ENCODE measurements at places on chromosomes 4 and X.

DNA sequence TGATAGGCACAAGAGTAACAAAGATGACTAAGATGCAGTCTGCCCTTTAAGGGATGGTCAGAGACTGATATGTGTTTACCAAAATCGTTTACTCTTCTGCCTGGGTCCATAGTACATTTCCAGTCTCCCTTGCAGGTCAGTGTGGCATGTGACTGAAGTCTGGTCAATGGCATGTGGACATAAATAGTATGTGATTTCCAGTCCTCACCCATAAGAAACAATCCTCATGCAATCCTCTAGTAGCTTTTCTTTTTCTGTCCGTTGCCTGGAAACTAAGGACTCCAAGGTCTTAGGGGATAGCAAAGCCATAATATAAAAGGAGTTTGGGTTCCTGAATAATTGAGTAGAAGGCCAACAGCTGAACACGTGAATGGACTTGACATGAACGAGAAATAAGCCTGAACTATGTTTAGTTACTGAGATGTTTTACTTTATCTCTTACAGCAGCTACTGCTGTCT is 1.1 kb downstream of the SLC9B2 start:
- DNase-seq: no peak

DNA sequence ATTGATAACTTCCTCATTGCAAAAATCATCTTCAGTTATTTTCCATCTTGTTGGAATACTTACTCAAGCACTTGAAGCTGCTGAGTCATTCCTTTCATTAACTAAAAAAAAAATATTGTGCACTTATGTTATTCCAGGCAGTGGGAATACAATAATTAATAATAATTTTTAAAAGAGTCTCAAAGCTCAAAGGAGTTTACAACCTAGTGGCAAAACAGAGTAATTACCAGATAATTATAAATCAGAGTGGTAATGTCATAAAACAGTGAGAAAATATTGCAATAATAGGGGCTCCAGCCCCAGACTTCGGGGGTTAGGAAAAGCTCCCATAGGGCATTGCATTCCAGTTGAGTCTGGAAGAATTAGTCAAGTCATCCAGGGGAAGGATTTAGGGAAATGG is 79.6 kb downstream of the DDX53 start:
- no peak for DNase-seq

GRCh38 chr4:144356941-144357381 is 216.4 kb upstream of the GYPA start:
- DNase-seq: no peak

DNA sequence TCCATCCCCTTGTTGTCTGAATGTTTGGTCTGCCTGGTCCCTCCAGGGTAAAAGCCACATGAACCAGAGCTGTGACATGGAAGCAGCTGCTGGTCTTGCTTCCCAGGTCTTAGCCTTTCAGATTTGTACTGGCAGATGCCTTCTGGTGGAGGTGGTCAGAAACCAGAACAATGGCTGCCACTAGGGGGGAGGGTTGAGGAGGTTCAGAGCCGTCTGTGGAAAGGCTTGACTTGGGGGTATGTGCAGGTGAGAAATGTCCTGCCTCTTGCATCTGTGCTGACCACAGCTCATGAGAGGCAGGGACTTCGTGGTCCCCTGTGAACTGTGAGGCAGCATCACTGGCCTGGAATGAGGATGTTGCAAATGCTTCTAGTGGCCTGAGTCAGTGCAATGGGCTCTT is 144.2 kb upstream of the WDR1 start:
- no peak for DNase-seq

DNA sequence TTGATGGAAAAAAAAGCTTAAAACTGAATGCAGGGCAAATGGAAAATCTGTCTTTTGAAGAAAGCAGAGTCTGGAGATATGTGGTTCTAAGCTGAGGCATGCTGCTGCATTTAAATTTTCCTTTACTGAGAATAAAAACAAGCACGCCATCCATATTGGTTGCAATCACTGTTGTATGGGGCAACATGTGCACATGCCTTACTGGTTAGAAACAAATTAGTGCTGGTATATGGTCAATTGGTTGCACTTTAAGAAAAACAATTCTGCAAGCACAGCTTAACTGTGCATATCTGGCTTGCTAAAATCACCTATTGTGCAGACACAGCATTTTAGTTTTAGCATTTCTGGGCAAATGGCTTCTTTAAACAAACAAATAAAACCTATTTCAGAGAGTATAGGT is 239.1 kb downstream of the NDST4 start:
- DNase-seq: no peak

Data from D721Med (cell line).